HL-60 (cell line): ENCODE measurements at places on chromosomes 4 and X.

GRCh38 chr4:22903913-22904312, 211.2 kb downstream of the GBA3 start:
- no peak for DNase-seq

DNA sequence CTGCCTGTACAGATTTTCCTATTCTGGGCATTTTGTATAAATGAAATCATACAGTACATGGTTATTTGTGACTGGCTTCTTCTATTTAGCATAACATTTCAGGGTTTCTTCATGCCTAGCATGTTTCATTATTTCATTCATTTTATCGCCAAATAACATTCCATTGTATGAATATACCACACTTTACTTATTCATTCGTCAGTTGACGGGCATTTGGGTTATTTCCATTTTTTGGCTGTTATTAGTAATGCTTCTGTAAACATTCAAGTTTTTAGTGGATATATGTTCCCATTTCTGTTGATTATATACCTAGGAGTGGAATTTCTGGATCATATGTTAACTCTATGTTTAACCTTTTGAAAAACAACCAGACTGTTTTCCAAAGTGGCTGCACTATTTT, 47.5 kb downstream of the INTS12 start:
- DNase-seq = no peak

GRCh38 chr4:149975172-149975571, 103.1 kb upstream of the DCLK2 start:
- DNase-seq = no peak

DNA sequence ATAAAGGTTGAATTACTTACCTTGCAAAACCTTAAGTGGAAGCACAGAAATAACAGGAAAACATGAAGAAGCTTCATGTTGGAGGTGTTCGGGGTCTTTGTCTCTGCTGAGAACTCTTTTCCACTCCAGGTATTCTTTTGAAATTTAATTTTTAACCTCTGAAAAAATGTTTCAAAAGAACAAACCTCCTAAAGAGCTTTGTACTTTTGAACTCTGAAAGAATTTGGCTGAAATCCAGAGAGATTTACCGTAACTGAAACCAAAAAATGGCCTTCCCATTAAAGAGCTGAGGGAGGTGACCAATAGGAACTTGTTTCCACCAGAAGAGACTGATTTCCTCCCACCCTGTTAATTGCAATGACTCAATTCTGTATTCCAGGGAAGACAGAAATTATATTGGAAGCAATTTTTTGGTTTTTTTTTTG, at the start of gene CFI:
Gene CFI, minus strand, starts transcription at position 105 of the 425 bp plus-strand sequence. Its CDS starts 28 bp downstream, at position 77.
- no peak for DNase-seq

GRCh38 chrX:85561231-85561630, 181.8 kb upstream of the POF1B start:
- no peak for DNase-seq

DNA sequence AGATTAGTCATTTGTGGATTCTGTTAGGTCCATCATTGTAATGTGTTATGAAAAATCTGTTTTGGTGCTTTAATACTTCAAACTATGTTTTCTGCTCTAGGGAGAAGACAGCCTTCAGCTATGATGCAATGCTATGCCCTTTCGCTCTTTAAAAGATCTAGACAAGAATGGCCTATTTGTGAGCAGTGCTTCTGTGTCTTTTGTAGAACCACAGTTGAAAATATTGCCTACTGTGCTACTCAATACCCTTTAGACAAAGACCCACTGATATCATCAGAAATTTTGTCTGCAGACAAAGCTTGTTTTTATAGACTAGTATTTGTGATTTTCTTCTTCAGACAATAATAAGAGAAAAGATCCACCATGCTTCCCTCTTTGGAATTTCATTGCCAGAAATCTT, 44.6 kb upstream of the SLITRK2 start:
- no peak for DNase-seq

DNA sequence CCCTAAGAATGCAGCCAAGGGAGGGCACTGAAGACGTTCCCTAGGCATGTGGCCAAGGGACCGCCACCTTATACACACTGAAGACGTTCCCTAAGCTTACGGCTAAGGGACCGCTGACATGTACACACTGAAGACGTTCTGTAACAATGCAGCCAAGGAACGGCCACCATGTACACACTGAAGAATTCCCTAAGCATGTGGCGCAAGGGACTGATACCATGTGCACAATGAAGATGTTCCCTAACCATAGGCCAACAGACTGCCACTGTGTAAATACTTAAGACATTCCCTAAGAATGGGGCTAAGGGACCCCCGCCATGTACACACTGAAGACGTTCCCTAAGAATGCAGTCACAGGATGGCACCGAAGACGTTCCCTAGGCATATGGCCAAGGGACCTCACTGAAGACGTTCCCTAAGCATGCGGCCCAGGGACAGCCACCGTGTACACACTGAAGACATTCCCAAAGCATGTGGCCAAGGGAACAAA, 36.1 kb downstream of the DHRSX start:
- DNase-seq = no peak

- no peak for DNase-seq
Measured at GRCh38 chr4:116603096-116603495, 482.3 kb downstream of the TRAM1L1 start.

GRCh38 chr4:186586205-186586604, 30.8 kb upstream of the MTNR1A start:
- DNase-seq = no peak

DNA sequence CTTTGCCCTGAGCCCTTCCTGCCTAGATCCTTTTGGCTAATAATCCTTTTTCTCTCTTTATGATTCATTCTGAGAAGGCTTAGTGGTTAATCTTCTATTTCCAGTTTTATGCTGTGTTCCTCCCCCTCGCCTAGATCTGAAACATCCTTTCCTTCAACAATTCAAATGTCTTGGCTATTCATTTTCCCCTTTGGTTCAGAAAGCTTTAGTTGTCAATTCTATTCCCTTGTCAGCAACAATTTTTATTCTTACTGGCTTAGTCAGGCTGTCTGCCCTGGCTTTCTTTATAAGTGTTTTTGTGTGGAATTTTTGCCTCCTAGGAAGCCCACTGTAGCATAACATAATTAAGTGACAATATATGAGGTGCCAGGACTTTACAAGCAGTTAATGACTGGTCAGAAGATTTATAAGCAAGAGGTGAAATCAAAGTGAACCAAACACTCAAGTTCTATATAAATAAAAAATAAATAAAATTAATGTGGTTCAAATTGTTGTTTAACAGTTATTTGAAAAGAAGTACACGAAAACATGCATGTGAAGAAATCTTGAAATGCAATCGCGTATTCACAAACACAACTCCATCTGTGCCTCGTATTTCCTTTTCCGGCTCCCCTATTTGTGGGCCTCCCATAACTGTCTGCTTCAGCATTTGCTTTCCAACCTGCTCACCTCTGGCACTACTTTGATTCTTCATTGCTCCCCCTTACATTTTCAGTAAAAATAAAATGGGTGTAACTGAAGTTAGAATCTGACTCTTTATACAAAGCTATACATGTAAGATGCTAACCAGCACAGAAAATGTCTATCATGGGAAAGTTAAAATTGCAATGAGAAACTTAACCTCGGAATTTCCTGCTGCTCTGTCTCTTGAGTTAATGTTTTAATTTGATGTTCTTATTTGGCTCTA, 235.4 kb downstream of the SPRY1 start:
- DNase-seq = no peak

DNA sequence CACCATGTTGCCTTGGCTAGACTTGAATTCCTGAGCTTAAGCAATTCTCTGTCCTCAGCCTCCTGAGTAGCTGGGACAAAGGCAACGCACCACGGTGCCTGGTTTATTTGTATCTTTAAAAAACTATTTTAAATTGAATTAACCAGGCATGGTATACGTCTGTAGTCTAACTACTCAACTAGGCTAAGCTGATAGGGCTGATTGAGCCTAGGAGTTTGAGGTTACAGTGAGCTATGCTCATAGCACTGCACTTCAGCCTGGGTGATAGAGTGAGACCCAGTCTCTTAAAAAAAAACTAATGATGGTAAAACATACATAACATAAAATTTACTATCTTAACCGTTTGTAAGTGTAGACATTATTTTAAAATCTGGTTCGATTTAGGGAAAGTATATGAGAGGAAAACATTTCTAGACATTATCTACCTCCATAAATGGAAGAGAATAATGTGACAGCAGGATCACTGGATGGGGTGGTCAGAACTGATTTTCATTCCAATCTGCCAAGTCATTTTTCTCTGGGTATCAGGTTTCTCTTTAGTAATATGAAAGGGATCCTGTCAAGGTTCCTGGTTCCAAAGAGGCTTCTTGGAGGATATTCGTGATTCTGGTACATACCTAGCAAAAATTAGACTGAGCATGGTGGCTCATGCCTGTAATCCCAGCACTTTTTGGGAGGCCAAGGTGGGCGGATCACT, 8.7 kb upstream of the ITGB1BP2 start:
- DNase-seq = no peak

DNA sequence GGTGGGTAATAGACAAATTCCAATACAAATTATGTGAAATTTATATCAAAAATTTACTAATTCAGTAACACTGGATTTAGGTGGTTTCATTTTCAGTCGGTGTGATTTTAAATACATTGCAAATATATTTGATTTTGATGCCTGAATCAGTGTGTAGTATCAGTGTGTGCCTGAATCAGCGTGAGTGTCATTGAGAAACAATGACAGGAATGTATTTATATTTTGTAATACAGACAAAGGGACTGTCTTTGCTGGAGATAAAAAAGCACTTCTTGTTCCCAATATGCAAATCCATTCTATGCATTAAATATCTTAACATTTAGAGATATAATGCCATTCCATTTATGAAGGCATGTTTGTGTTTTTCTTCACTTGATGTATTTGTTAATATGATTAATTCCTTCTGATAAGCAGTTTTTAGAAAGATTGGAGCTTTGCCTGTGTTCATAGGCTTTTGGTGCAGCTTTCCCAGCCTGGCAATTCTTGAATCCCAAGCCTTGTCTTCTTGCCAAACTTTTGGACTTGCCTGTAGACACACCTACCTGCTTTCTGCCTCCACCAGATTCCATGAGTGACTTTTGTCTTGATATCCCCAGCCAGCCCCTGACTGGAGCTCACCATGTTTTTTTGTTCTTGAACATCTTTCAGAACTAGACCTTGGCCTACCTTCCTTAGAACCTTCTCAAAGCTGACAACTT, 243.8 kb downstream of the ADGRL3 start:
- no peak for DNase-seq

- DNase-seq = no peak
Measured at GRCh38 chr4:38819569-38819968, 15.0 kb upstream of the TLR1 start.

DNA sequence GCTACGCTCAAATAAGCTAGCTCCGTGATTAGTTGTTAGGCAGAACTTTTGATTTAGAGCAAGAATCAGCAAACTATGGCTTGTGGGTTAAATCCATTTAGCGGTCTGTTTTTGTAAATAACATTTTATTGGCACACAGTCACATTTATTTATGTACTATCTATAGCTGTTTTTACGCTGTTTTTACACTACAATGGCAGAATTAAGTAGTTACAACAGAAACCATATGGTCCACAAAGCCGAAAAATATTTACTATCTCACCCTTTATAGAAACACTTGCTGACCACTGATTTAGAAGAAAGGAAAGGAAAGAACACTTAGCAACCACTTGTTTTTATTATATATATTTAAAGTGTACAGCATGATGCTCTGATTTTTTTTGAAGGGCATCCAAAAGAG, 41.1 kb downstream of the THOC2 start:
- no peak for DNase-seq

GRCh38 chr4:147773261-147774184, 41.6 kb downstream of the ARHGAP10 start:
- DNase-seq = no peak

GRCh38 chrX:23845351-23845817, 62.4 kb downstream of the APOO start:
- DNase-seq = no peak

DNA sequence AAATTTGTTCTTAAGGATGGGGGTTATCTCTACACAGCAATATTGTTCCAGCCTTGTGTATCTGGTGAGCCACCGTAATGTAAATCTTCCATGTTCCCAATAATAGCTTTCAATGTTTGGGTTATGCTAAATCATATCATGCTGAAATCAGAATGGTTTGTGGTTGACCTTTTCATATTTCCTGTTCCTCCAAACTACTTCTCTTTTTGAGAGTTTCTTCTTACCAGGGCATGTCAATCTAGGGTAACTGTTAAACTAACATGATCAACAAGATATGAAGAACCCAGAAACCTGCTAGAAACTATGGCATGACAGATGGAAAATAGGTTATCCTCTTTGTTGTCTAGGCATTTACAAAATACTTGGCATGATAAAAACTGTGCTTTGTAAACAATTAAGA, 22.0 kb downstream of the TNMD start:
- DNase-seq = peak; percentile 1

DNA sequence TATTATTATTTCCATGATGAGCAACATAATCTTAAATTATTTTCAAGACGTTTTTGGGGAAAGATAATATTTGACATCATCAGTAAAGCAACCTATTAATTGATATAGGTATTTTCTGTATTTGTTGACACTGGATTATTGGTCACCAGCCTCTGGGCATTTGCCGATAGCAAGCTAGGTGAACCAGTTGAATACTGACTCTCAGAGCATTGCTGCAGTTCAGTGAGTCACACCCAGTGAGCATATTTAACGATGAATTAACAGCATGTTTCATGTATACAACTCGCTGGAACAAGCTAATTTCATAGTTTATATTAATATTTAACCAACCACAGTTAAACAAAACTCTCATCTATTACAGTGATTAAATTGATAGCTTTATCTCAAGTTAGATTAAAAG, 1006.0 kb upstream of the DIAPH2 start:
- DNase-seq = no peak

- no peak for DNase-seq
Measured at GRCh38 chrX:72095370-72095769, 36.3 kb downstream of the RTL5 start.

DNA sequence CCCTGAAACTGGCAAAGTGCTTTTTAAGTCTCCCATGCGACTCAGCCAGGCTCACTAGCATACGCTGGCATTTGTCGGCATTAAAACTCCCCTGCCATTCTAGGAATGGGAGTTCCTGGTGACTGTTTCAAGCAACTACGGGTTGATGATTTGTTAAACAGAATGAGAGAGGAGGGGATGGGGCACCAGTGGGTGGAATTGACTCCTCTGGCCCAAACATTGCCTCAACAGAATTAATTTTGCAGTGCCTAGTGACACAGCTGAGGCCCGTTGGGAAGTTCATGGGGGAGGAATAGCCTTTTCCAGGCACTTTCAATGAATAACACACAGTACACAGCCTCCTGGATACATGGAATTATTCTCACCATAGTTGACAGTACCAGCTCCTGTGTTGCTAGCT, 30.1 kb downstream of the NEUROG2 start:
- DNase-seq = no peak

GRCh38 chr4:41069257-41069656, 145.1 kb downstream of the APBB2 start:
- no peak for DNase-seq

DNA sequence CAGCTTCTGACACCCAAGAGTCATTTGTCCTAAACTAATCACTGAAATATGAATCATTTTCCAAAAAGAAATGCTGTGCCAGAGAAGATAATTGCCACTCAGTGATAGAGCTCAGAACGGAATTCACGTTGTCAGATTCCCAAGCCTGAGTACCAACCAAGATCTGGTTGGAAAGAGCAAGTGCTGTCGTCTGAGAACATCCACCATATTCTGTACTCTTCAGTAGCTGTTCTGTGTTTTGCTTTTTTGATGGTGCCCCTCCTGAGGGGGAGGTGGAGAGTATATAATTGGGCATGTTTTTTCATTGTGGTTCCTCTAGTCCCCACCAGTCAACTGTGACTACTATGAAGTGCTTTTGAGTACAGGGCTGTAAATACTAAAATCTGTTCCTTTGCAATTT, 13.2 kb downstream of the RUFY3 start:
- DNase-seq = peak; percentile 4
